ENCODE measurements at places on chromosomes 12 and 14.

DNA sequence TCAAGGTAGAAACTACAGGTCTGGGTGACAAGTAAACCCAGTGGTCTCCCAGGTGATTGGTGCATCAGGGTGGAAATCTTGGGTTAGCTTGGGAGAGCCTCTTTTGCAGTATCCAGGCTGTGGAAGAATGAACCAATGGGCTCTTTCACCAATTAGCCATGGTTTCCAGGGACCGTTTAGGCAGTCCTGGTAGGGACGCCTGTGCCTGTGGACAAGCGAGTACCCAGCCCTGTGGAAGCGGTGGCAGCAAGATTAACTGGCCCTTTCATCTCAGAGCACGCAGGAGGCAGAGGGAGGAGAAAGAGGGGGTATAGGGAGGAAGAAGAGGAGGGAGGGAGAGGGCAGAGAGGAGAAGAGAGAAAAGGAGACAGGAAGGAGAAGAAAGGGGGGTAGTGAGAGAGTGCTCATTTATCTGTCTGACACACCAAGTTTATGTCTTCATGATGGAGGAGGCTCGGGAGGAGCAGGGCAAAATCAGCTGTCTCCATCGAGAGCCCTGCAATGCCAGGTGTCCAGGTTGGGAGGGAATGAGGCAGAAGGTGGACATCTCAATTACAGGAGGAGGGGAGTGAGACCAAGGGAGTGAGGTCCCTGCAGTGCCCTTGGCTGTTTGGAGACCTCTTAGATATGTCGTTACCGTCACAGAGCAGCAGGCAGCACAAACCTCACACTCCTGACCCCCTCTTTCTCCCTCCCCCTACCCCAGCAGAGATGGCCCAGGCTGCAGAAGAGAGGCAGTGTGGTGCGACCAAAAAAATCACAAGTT lies 4.6 kb upstream of the ZDHHC22 start:
- DNase-seq, result no peak

- no peak for DNase-seq
These were observed 93.0 kb downstream of the DPF3 start for GRCh38 chr14:72800848-72801370.

- DNase-seq, result no peak
These were observed 85.5 kb downstream of the SSPN start for GRCh38 chr12:26280869-26281268.

DNA sequence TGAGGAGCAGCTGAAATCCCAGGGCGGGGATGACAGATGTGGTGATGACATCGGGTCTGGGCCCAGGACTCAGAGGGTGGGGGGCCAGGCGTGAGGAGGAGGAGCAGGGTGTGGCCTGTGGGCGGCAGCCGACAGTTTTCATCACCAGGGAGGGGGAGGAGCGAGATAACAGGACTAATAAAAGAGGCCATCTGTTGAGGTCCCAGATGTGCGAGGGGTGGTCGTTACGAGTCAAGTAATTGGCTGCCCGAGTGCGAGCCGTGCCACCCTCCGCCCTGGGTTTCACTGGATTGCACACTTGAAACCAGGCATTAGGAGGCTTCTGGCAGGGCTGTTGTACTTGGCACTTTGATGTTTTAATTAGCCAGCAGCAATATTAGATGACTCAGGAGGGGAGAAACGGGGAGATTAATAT lies 67.2 kb downstream of the NOS1 start:
- no peak for DNase-seq

DNA sequence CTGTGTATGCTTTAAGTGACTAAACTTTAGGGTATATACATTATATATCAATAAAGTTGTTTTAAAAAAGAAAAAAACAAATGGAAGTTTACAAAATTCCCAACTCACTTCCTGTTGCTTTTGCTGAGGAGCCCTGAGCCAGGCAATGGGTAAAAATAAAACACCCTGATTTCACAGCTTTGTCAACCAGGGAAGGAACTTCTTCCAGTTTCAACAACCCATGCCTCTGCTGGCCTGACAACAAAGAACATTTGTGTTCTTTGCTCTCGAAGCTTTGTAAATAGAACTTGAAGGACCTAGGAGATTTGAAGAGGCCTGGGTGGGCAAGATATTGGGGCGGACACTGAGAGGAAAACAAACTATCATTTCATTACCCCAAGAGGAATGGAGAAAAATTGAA lies 141.2 kb upstream of the NOS1 start:
- no peak for DNase-seq

DNA sequence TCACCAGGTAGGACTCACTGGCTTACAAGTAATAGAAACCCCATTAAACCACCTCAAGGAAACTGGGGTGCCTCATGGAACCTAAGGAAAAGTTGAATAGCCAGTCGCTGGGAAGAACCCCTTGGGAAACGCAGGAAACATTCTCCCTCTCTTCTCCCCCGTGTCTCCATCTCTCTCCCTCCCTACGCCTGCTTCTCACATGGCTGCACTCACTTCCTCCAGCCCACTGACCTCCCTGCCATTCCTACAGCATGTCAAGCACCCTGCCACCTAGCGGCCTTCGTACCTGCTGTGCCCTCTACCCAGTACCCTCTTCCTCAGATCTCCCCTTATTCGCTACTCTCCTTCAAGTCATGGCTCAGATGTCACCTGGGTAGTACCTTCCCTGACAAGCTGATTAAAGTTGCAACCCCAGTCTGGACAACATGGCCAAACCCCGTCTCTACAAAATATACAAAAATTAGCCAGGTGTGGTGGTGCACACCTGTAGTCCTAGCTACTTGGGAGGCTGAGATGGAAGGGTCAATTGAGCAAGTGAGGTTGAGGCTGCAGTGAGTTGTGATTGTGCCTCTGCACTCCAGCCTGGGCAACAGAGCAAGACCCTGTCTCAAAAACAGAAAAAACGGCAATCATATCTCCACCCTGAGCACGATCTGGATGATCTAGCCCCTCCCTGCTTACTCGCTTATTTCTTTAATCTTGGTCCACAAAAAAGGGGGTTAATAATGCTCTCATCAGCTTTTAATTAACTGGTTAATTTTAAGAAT lies 6.4 kb upstream of the DTX1 start:
- DNase-seq, result no peak
